Nephron progenitor cell (in vitro differentiated cells): ENCODE measurements at places on chromosomes 5 and 9.
A peak's percentile ranks its signal among the peaks of the same experiment; 100 is the strongest.

DNA sequence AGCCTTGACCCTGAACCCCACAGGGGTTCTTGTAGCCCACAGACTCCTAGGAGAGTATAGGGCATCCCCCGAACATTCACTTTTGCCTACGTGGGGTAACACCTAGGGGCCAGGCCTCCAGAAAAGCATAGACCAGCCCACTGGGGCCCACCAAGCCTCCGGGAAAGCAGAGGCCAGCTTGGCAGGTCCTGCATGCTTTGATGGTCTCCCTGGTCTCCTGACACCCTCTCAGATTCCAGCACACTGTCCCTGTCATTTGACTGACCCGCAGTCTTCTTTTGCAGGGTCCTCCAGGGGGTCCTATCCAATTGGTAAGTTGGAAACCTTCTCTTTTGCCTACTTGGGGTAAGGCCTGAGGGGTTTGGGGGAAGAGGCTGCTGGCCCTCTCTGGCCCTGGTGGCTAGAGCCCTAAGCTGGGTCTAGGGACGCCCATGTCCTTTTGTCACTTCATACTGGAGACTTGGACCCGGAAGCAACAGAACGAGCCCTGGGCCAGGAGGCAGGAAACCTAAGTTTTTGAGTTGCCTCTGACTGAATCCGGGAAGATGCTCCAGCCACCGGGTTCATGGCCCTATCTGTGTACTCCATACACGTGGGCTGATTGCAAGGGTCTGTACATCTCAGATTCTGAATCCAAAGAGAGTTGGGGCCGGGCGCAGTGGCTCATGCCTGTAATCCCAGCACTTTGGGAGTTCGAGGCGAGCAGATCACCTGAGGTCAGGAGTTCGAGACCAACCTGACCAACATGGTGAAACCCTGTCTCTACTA is 20.9 kb upstream of the ORM1 start:
- H3K27me3 ChIP-seq = peaks cover 8% of the 10 kb centered on the region
- no peak overlapping the region for H3K4me3 ChIP-seq
- peaks cover 20% of the 10 kb centered on the region for H3K36me3 ChIP-seq
- DNase-seq = no peak
- H3K27ac ChIP-seq = no peak overlapping the region
- H3K4me1 ChIP-seq = peaks cover 11% of the 10 kb centered on the region

GRCh38 chr9:17204611-17205152 is 69.8 kb downstream of the CNTLN start:
- peak; percentile 30 for DNase-seq
- H3K27me3 ChIP-seq = peaks cover 6% of the 10 kb centered on the region
- peaks cover 68% of the 10 kb centered on the region for H3K36me3 ChIP-seq
- peaks cover 14% of the 10 kb centered on the region for H3K4me1 ChIP-seq
- H3K27ac ChIP-seq = peak overlapping the region; percentile 63

DNA sequence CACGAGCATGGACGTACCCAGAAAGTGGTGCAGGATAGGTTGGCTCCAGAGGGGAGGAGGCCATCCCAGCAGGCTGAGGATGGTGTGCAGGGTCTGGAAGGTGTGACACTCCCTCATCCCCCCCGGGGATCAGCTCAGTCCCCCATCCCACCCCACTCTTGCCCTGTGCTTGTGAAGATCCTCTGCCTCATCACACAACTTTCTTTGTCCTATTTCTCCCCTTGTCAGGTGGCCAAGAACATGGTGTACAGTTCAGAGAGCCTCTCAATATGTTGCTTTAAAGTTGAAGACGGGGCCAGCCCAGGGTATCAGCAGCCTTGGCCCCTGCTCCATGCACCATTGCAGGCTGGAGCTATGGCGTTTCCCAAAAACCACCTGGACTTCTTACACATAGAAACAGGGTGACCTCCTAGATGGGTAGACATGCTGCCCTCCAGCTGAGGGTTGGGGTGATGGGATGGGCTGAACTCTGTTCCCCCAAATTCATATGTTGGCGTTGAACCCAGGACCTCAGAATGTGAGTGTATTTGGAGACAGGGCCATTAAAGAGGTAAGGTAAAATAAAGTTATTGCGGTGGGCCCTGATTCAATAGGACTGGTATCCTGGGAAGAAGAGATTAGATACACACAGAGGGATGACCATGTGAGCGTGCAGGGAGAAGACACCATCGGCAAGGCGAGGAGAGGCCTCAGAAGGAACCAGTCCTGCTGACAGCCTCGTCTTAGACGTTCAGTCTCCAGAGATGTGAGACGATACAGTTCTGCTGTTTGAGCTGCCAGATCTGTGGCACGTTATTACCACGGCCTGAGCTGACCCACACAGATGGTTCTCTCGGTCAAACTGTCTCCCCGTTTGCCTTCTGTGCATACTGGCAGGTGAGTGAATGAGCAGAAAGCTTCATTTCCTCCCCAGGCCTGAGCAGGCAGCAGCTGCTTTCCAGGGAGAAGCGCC is 272.5 kb downstream of the GADD45G start:
- no peaks in the 10 kb centered on the region for H3K36me3 ChIP-seq
- peaks cover 27% of the 10 kb centered on the region for H3K4me1 ChIP-seq
- H3K27ac ChIP-seq = no peak overlapping the region
- no peak for DNase-seq
- no peak overlapping the region for H3K4me3 ChIP-seq
- H3K27me3 ChIP-seq = peaks cover 3% of the 10 kb centered on the region

- no peaks in the 10 kb centered on the region for H3K27me3 ChIP-seq
- H3K4me3 ChIP-seq = no peak overlapping the region
- H3K27ac ChIP-seq = peak overlapping the region; percentile 89
- peaks cover 10% of the 10 kb centered on the region for H3K4me1 ChIP-seq
- DNase-seq = no peak
Observed at GRCh38 chr9:34190996-34191892, 12.4 kb downstream of the UBAP1 start.

- no peaks in the 10 kb centered on the region for H3K4me1 ChIP-seq
- H3K27me3 ChIP-seq = no peaks in the 10 kb centered on the region
Observed at GRCh38 chr5:144711172-144711571, 540.5 kb downstream of the KCTD16 start.

GRCh38 chr5:55438998-55439397 is 95.8 kb downstream of the PLPP1 start:
- no peak overlapping the region for H3K4me3 ChIP-seq
- DNase-seq = no peak
- H3K4me1 ChIP-seq = peaks cover 33% of the 10 kb centered on the region
- H3K27ac ChIP-seq = peak overlapping the region; percentile 72
- no peaks in the 10 kb centered on the region for H3K27me3 ChIP-seq

- no peak overlapping the region for H3K27ac ChIP-seq
- H3K4me1 ChIP-seq = peaks cover 8% of the 10 kb centered on the region
- DNase-seq = no peak
Observed at GRCh38 chr5:78753093-78753531, 104.5 kb upstream of the LHFPL2 start.

- H3K4me3 ChIP-seq = no peak overlapping the region
- H3K4me1 ChIP-seq = no peaks in the 10 kb centered on the region
Observed at GRCh38 chr5:91403438-91403837, 20.3 kb upstream of the ARRDC3 start.

- DNase-seq = no peak
- H3K27ac ChIP-seq = no peak overlapping the region
- peaks cover 9% of the 10 kb centered on the region for H3K27me3 ChIP-seq
- no peaks in the 10 kb centered on the region for H3K36me3 ChIP-seq
Observed at GRCh38 chr5:11898-12297, 80.1 kb upstream of the PLEKHG4B start.

DNA sequence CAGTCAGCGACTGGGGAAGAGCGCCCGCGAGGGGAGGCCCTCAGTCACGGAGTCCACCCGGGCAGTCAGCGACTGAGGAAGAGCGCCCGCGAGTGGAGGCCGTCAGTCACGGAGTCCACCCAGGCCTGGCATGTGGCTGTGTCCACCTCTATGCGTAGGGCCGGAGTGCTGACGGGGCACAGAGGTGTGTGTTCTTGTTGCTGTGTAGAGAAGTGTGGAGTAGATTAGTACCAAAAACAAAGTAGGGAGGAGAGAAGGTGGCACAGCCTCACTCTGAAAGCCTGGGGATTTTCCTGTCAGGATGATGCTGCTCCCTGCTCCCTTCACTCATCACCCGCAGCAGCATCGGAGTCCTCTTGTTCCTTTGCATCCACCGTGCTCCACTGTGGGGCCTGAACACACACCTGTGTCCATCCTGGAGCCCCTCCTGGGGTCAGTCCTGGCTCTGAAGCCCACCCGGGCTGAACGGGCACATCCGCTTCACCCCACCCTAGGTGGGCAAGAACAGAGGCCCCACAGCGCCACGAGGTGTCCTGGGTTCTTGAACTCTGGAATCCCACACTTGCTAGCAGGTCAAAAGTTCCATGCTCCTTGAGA is 37.9 kb downstream of the AHRR start:
- H3K4me1 ChIP-seq = peaks cover 8% of the 10 kb centered on the region
- H3K36me3 ChIP-seq = no peaks in the 10 kb centered on the region
- H3K4me3 ChIP-seq = no peak overlapping the region
- H3K27ac ChIP-seq = no peak overlapping the region
- no peak for DNase-seq
- peaks cover 36% of the 10 kb centered on the region for H3K27me3 ChIP-seq

GRCh38 chr5:56666901-56667300 is 148.4 kb upstream of the MAP3K1 start:
- peaks cover 4% of the 10 kb centered on the region for H3K36me3 ChIP-seq
- H3K27me3 ChIP-seq = peaks cover 16% of the 10 kb centered on the region
- no peak for DNase-seq
- H3K4me3 ChIP-seq = no peak overlapping the region
- no peak overlapping the region for H3K27ac ChIP-seq
- peaks cover 7% of the 10 kb centered on the region for H3K4me1 ChIP-seq

DNA sequence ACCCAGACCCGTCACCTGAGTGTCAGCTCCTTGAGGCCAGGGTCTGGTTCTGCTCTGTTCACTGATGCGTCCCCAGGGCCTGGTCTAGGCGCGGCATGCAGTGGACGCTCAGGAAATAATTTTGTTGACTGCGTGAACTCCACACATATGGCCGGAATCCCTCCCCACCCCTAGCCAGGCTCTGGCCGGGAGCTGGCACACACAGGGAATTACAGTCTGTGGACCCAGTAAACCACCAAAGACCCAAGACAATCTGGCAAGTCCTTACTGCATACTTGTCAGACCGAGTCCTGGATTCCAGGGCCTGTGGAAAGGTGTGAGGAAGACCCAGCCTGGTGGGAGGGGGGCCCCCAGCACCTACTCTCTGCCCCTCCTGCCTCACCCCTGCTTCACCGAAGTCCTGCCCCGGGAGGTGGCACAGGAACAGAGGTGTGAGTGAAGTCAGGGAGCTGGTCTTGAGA is 113.0 kb upstream of the IER5L start:
- no peaks in the 10 kb centered on the region for H3K36me3 ChIP-seq
- H3K27me3 ChIP-seq = peaks cover 9% of the 10 kb centered on the region
- peaks cover 37% of the 10 kb centered on the region for H3K4me1 ChIP-seq

GRCh38 chr9:27496135-27496504 is 28.0 kb upstream of the IFNK start:
- peaks cover 27% of the 10 kb centered on the region for H3K36me3 ChIP-seq
- H3K27ac ChIP-seq = no peak overlapping the region
- no peaks in the 10 kb centered on the region for H3K27me3 ChIP-seq
- DNase-seq = no peak

DNA sequence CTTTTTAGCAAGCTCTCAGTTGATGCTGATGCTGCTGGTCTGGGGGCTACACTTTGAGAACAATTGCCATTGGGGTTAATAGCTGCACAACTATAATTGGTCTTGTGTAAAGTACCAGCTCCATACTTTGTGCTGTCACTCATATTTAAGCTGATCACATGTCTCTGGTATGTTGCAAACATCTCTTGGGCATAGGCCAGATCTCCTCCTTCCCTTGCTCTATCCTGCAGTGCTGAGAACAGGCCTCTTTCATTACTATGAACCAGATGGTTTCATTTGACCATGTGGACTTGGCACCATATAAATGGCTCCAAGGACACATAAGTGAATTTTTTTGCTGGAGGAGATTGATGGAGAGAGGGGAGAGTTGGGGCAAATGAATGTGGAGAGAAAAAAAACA is 48.4 kb downstream of the DMRT2 start:
- no peak overlapping the region for H3K4me3 ChIP-seq
- H3K27me3 ChIP-seq = peaks cover 9% of the 10 kb centered on the region
- H3K27ac ChIP-seq = no peak overlapping the region
- no peaks in the 10 kb centered on the region for H3K36me3 ChIP-seq
- DNase-seq = no peak
- H3K4me1 ChIP-seq = no peaks in the 10 kb centered on the region

GRCh38 chr9:3058409-3058808 is 214.5 kb upstream of the PUM3 start:
- peaks cover 2% of the 10 kb centered on the region for H3K27me3 ChIP-seq
- H3K36me3 ChIP-seq = no peaks in the 10 kb centered on the region
- no peak overlapping the region for H3K27ac ChIP-seq
- no peaks in the 10 kb centered on the region for H3K4me1 ChIP-seq
- DNase-seq = no peak

- no peaks in the 10 kb centered on the region for H3K36me3 ChIP-seq
- H3K27ac ChIP-seq = no peak overlapping the region
- H3K27me3 ChIP-seq = peaks cover 17% of the 10 kb centered on the region
Observed at GRCh38 chr5:158753354-158753753, 346.4 kb downstream of the EBF1 start.

- no peak overlapping the region for H3K4me3 ChIP-seq
- no peaks in the 10 kb centered on the region for H3K4me1 ChIP-seq
- no peak overlapping the region for H3K27ac ChIP-seq
- no peak for DNase-seq
Observed at GRCh38 chr5:131647048-131647769, 12.2 kb upstream of the RAPGEF6 start.

GRCh38 chr9:14783358-14783757 is 60.8 kb upstream of the CER1 start:
- peaks cover 3% of the 10 kb centered on the region for H3K27me3 ChIP-seq
- DNase-seq = no peak
- H3K4me3 ChIP-seq = no peak overlapping the region

- H3K4me1 ChIP-seq = peaks cover 36% of the 10 kb centered on the region
- DNase-seq = no peak
- H3K27me3 ChIP-seq = peaks cover 2% of the 10 kb centered on the region
- H3K27ac ChIP-seq = no peak overlapping the region
Observed at GRCh38 chr9:14242150-14242805, 71.7 kb downstream of the NFIB start.
